ENCODE measurements at places on chromosomes 13 and 19. TPM values are rescaled to one million over a fixed set of nuclear protein-coding genes. Genes with fewer than 3 reads are reported as not detected.

DNA sequence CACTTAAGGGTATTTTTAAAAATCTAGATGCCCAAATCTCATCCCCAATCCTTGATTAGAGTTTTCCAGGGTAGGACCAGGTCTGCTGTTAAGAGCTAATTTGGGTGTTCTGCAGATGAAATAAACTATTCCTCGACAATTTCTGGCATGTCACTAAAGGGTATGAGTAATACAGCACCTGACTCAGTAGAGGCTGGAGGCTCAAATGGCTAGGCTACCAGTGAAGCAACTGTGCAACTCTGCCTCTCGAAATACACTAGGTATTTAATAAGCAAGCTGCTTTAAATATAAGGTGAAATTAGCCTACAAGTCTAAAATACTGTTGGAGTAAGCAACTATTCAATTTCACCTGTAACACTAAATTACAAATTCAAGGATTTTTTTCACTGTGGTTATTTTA lies 1.5 kb downstream of the RNF6 start:
- peak; percentile 75 for DNase-seq

DNA sequence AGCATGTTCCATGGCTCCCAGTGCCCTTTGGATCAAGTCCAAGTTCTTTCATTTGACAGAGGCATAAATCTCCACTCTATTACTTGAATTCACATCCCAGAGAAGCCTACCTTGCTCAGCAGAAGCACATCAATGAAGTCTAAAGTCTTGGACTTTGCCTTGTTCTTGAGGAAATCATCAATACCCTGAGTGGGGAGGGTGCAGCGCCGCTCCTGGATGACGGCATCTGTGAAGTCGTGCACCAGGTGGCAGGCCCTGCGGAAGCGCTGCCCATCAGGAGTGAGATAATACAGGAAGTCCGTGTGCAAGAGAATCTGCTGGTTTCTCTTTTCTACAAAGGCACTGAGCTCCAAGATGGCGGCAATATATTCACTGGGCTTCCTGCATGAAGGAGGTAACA lies 10.6 kb downstream of the CYP4F11 start:
- no peak for DNase-seq

Gene LRRC63
- total RNA-seq, result not detected

- no peak for DNase-seq
Measured at GRCh38 chr13:108049211-108049610, 166.1 kb downstream of the LIG4 start.

- peak; percentile 23 for DNase-seq
Measured at GRCh38 chr19:32676186-32676894, 692 bp downstream of the RGS9BP start.

DNA sequence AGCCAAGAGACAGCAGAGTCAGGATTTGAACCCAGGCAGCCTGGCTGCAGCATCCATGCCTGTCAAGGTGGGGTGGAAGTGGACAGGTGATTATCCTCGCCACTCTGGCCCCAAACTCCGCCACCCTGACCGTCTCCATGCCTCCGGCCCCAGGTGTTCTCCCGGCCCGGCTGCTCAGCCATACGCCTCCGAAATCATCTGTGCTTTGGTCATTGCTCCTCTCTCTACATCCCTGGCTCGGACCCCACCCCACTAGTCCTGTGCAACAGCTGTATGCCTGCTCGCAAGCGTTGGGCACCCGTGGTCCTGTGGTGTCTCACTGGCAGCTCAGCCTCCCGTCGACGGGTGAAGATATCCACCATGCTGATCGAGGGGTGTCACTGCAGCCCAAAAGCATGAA lies 3.9 kb downstream of the DAND5 start:
- no peak for DNase-seq

DNA sequence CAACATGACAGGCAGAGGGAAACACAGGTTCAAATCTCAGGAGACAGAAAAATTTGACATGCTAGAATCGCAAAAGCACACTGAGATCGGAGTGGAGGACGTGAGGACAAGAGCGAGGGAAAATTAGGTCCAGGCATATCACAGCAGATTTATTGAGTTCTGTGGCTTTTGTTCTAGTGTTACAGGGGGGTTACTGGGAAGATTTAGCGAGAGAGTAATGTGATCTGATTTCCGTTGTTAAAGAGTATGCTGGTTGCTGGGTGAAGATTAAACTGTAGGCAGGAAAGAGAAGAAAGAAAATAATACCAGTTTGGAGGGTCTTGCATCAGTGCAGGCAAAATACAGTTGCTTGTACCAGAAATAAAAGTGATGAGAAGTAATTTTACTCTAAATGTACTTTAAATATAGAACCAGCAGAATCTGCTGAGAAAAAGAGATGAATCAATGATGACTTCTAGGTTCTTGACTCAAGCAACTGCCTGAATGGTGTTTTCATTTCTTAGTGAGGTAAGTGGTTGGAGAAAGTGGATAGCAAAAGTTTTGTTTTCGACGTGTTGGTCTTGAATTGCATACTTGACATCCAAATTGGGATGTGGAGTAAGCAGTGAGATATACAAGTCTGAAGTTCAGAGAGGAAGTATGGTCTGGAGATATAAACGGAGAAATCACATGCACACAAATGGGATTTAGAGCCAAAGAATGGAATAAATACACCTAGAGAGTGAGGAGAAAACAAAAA lies 35.7 kb downstream of the UFM1 start:
- peak; percentile 23 for DNase-seq

Gene NDFIP2
- total RNA-seq, result 98.1 TPM

GRCh38 chr13:99698816-99699099 lies 197.5 kb downstream of the TM9SF2 start:
- no peak for DNase-seq

Gene ZNF491
- total RNA-seq, result 1.6 TPM

Gene SIAH3
- total RNA-seq, result not detected

Gene SERPINE3
- not detected for total RNA-seq

Gene TJP3
- total RNA-seq, result not detected

- DNase-seq, result no peak
Measured at GRCh38 chr13:99392470-99393135, 85.4 kb upstream of the GPR183 start.

GRCh38 chr13:77784515-77784914 lies 87.0 kb downstream of the SLAIN1 start:
- no peak for DNase-seq

- DNase-seq, result no peak
Measured at GRCh38 chr13:36801035-36801434, 18.0 kb upstream of the RFXAP start.

DNA sequence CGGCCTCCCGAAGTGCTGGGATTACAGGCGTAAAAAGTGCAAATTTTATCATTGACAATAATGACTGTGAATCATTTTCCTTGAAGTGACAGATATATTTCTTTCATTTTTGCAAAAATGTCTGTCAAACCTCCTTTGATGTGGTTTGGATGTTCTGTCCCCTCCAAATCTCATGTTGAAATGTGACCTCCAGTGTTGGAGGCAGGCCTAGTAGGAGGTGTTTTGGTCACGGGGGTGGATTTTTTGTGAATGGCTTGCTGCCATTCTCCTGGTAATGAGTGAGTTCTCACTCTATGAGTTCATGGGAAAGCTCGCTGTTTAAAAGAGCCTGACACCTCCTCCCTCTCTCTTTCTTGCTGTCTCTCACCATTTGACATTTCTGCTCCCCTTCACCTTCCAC lies 5.5 kb upstream of the SLC1A6 start:
- DNase-seq, result no peak

GRCh38 chr19:56637976-56638555 lies 4.9 kb upstream of the SMIM17 start:
- peak; percentile 81 for DNase-seq

Gene CGB1
- 4.2 TPM for total RNA-seq

Gene OR4F17
- total RNA-seq, result not detected

GRCh38 chr19:27971071-27971470 lies 1241.9 kb downstream of the UQCRFS1 start:
- DNase-seq, result peak; percentile 13

- no peak for DNase-seq
Measured at GRCh38 chr13:97182111-97182890, 39.8 kb upstream of the MBNL2 start.

Gene ZNF57
- 4.6 TPM for total RNA-seq

Gene CCDC70
- not detected for total RNA-seq

Gene HRC
- total RNA-seq, result not detected

DNA sequence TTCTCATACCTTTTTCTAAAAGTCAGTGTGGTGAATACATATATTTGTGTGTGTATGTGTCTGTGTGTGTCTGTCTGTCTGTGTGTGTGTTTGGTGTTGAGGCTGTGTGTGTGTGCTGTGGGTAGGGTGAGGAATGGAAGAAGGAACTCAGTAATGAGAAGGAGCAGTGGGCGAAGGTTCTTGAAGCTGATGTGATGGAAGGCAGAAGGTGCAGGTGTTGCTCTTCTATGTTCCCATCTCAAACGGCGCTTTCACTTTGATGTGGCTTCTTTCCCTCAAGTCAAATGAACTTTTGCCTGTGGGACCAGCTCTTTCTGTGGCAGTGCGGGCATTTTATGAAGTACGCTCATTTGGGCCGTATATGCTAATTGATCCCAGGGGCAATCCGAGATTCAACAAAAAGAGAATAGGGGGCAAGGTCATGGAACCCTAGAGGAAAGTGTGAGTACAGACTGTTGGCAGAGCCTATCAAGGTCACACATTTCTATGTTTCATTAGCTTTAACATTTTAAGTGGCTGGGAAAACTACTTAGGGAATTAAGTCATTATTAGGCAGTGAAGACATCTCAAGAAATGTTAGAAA lies 15.2 kb downstream of the BIVM start:
- DNase-seq, result no peak

- DNase-seq, result no peak
Measured at GRCh38 chr13:66700117-66700601, 530.0 kb downstream of the PCDH9 start.

DNA sequence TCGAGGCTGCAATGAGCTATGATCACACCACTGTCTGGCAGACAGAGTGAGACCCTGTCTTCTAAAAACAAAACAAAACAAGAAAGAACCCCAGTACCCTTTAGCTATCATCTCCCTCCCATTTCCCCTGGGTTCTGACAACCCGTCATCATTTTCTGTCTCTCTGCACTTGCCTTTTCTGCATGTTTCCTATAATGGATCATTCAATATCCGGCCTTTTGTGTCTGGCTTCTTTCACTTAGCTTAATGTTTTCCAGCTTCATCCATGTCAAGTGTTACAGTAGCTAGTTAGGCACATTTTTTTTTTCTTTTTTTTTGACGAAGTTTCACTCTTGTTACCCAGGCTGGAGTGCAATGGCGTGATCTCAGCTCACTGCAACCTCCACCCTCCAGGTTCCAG lies 16.5 kb downstream of the AP2S1 start:
- DNase-seq, result peak; percentile 11

- DNase-seq, result no peak
Measured at GRCh38 chr19:55673465-55673864, 1.6 kb upstream of the EPN1 start.
